ENCODE measurements at places on chromosomes 11 and 22.

DNA sequence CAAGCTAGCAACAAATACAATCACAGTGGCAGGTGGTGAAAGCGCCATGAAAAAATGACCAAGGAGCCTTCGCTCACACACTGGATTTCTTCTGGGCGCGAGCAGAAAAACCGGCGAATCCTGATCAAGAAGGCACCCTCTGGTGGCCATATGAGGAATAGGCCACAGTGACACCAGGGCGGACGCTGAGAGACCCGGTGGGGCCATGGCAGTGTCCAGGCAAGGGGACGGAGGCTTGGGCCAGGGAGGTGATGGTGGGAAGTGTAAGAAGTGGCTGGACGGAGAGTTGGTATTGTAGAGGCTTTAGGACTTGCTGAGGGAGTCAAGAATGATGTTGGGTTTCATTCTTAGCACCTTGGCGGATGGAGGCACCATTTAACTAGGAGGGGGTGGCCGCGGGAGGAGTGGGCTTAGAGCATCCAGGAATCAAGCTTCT lies 16.9 kb upstream of the RAC2 start:
- ATAC-seq = no peak

DNA sequence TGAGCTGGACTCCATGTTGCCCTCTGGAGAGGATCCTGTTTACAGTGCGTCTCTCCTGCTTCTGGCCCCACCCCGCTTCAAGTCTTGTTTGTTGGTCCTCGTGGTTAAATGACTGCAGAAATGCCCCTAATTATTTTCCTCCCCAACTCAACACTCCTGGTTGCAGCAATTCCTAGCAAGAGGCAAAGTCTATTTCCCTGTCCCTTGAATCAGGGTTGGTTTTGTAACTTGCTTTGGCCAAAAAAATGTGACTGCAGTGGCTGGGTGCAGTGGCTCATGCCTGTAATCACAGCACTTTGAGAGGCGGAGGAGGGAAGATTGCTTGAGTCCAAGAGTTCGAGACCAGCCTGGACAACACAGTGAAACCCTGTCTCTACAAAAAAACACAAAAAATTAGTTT lies 41.0 kb upstream of the FGF3 start:
- ATAC-seq = no peak

DNA sequence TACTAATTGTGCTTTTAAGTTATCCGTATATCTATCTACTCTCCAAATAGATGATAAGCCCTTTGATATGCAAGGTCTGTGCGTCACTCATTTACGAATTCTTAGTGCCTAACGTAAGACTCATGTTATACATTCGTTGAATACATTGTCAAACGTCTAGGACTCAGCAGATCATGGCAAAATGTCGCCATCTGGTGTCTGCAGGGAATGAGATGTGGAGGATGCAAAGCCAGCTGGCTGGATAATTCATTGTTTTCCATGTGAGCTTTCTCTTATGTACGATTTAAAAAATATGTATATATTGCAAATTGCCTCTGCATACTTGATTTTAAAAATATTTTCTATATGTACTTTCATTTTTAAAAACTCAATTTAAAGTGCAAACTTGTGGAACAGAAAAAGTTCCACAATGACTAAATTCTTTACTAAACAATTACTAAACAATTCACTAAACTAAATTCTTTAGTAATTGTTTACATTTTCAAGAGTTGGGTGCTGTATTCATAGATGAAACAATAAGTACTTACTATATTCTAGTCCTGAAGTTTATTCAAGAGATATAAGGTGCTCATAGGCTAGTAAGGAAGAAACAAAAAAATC lies 33.8 kb downstream of the ZNF202 start:
- no peak for ATAC-seq

DNA sequence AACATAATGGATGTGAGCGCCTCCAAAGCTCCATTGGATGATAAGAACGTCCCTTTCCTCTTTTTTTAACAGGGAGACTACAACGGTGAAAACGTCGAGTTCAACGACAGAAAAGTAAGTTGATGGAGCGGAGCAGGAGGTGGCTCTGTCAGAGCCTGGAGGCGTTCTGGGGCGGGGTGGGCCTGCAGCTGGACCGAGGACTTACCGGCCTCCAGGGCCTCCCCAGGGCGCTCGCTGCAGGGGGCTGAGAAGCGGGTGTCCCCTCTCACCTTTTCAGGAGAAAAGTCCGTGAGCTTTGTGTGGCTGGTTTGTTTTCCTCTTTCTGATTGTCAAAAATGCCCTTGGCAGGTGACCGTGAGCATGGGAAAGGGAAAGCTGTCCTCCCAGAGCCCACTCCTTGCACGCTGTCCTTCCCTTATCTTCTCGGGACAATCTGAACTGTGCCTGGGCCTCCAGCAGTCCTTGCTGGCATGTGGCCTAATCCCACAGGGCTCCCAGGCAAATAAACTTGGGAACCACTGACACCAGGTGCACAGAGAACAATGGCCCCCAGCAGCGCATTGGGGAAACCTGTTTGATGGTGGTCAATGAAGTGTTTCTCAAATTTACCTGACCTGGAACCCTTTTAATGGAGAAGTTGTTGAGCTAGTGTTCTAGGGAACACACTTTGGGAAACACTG lies 38.4 kb downstream of the ANO1 start:
- ATAC-seq = no peak

GRCh38 chr22:43745783-43746356 lies 66.2 kb downstream of the EFCAB6 start:
- no peak for ATAC-seq

GRCh38 chr11:2837096-2837601 lies 48.4 kb downstream of the CDKN1C start:
- ATAC-seq = peak; percentile 96

Measured in gastroesophageal sphincter (tissue), 4 donors.